Fibroblast of mammary gland (primary cell): ENCODE measurements at places on chromosomes 6 and 20.

DNA sequence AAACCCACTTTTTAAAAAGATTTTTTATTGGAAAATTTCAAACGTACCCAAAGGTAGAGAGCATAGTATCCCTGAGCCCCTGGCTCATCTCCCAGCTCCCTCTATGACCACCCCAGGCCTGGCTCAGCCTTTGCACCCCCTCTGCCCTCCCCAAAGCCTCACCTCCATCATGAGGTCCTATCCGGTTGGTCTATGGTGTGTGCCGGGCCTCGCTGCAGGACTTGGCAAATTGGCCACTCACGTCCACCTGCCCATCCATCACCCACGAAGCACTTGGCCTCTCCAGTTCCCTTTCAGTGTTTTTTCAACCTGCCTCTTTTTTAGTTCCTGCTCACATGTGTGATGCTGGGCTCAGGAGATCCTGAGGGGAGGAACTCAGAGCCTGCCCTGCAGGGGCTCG, 147.4 kb downstream of the CDH4 start:
- no peak for DNase-seq

DNA sequence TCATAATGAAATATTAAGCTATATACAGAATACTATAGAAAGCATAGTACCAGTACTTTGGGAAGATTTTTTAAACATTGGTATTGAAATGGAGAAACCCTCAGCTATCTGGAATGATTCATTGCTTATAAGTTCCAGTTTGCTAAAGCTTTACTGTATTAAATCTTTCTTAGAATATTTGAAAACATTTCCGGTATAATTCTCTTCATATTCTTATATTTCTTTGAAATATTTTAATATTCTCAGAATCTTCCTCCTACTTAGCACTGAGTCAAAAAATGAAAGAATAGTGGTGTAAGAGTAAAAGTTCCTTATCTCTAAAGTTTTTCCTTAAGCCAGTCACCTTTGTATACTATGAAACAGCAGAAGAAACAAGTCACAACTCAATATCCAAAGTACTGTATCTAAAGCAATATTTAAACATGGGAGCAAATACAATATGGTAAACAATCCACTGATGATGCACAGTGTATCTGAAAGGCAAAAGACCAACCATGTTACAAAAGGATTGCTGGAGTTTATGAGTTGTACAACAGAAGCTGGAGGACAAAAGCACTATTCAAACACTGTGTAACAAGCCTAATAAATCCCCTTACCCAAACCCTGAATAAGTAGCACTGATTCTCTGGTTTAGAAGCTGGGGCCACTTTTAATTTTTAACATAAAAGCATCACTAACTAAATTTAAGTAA, 102.1 kb downstream of the PRDM1 start:
- no peak for DNase-seq

GRCh38 chr6:36615018-36615761, 21.0 kb downstream of the SRSF3 start:
- DNase-seq = peak; percentile 81

DNA sequence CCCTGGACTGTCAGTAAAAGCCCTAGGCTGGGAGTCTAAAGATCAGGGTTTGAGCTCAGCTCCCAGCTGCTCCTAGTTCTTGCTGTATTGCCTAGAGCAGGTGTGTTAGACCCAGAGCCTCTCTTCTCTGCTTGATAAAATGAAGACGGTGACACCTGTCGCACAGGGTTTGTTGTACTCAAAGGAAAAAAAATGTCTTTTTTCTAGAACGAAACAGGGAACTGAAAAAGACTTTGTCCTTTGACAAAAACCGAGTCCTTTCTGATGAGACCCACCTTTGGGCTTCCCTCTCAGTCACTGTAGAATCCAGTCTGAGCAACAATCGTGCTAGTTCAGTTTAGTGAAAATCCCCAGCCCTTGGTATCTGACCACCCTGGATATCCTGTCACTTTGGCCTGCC, 102.1 kb upstream of the LAMP5 start:
- DNase-seq = no peak

- no peak for DNase-seq
Observed at GRCh38 chr6:36838896-36839748, at the start of gene CPNE5. TSS of gene CPNE5 (minus strand) at chr6:36839444. CDS start at chr6:36839377, 67 bp downstream.

GRCh38 chr20:23583526-23583925, 15.2 kb upstream of the CST9L start:
- DNase-seq = no peak

DNA sequence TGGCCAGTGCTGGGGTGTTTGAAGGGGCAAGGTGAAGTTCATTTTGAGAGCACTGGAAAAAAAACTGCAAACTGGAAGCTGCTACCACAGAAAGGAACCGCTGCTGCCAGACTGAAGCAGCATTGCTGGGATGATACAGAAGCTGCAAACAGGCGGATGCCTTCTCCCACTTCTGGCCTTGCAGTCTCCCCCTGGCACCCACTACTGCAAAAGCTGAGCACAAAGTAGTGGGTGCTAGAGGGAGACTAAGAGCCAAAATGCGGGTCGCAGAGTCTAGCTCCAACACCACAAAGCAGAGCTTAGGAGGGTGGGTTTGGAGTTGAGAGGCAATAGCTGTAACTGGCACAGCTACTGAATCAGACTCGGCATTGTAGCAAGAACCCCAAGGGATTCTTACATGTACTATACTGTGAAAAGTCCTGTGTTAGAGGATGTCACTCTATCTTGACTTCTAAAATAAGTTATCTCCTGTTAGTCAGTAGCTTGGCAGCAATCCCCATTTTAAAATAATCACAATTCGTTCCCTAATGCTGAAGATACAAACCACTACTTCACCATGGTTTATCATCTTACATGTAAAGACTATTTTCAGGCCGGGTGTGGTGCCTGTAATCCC, 44.0 kb upstream of the COL21A1 start:
- DNase-seq = no peak

GRCh38 chr6:166679566-166679965, 52.5 kb upstream of the RPS6KA2 start:
- no peak for DNase-seq

GRCh38 chr20:31842471-31843157, 2.8 kb downstream of the FOXS1 start:
- peak; percentile 46 for DNase-seq

DNA sequence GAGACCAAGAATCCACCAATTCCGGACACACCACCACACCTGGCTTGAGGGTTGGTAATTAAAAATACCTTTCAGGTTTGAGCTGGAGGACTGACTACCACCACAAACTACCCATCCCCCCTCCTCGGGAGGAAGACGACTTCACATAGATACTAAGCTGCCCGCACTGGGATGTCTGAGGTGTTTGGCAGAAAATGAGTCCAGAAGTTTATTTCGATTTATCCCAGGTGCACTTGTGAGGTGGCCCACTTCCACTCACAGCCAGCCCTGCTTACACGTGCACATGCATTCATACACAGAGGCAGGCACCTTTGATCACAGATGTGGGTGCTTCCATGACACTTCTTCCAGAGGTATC, 187.1 kb downstream of the ID4 start:
- no peak for DNase-seq

DNA sequence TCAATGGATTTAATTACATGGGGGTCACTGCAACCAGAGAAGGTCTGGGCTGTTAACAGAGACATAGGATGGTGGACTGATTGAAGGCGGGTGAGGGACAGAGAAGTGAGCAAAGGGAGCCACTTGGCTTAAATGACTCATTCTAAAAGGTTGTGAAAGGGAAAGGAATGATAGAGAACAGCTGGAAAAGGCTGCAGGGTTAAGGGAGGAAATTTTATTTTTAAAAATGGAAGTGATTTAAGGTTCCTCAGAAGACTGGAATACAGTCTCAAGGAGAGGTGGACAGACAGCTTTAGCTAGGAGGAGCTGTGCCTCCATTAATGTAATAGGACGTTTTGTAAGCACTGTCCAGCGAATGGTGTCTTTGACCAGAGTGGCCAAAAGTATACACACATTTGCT, 46.7 kb downstream of the RGS17 start:
- peak; percentile 74 for DNase-seq

DNA sequence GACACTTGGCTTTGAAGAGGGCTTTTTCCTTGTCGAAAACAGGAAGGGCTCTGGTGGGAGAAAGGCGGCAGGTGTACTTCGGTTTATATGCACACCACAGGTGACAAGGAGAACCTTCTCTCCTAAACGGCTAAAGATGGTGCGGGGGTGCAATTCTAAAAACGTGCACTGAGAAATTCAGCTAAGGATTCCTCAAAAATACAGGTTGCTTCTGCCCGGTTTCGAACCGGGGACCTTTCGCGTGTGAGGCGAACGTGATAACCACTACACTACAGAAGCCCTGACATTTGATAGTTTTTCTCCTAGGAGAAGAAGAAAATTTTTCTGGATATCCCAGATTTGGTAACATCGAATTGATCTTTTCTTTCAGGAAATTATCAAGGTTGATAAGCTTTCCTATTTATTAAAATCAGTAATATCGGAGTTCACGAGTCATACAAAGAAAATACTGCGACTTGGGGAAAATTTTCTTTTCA, 32.0 kb downstream of the POM121L2 start:
- DNase-seq = peak; percentile 63

DNA sequence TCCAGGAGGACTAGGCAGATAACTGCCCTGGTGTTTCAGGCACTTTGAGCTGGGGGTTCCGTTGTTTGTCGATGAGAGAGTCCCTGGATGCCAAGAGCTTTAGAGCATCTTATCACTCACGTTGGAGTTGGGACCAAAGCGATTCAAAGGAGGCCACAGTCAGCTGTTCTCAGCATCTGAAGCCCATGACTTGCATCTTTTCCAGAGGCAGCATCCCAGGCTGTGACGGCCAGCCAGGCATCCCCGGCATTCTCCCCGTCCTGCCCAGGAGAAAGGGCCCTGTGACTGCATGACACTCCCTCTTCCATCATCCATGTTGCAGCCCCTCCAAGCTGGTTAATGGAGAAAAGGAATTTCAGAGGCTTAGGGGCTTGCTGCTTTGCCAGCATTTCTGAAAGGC, 520.3 kb downstream of the CDH26 start:
- DNase-seq = no peak

DNA sequence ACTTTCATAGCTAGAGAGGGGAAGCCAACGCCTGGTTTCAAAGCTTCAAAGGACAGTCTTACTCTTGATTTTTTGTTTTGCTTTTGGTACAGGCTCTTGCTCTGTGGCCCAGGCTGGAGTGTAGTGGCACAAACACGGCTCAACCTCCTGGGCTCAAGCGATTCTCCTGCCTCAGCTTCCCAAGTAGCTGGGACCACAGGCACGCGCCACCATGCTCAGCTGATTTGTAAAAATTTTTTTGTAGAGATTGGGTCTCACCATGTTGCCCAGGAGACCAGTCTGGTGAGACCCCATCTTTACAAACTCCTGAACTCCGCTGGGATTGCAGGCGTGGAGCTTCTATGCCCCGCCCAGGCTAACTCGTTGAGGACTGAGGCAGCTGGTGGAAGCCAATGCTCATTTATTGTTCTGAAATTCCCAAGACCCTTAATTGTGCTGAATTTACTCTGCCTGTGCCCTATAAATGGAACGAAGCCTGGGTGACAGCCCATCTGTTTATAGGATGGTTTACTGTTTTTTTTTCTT, 18.0 kb downstream of the SRSF3 start:
- no peak for DNase-seq

DNA sequence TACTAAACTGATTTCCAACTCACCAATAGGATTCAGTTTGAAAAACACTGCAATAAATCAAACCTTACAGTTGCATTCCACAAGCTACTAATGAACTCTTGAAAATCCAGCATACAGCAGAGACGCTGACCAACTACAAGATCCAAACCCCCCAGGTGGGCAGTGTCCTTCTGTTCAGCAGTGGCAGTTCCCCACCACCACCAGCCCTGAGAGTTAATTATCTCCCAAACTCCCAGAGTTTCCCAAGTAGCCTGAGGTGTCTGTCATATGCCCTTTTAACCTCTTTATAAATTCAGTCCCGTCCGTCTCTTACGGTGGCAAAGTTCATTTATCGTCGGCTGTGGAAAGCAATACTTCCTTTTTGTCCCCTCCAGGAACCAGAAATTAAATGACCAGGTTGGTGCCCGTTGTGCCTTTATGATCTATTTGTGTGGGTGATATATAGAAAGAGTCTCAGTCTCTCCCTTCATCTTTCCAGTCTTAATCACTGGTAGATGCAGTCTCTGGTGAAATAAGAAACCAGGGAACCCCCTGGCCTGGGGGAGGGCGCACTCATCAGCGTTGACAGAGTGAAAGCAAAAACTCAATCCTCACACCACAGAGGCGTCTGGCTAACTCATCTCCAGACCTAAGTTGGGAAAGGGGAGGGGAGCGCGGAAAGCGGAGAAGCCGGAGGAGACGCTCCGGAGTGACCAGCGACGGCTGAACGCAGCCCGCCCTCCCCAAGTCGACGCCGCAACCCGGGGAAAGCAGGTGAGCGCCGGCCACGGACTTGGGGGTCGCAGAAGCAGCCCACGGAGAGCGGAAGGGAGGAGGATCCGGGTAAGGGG, 717 bp downstream of the MRPL14 start:
- DNase-seq = peak; percentile 77

DNA sequence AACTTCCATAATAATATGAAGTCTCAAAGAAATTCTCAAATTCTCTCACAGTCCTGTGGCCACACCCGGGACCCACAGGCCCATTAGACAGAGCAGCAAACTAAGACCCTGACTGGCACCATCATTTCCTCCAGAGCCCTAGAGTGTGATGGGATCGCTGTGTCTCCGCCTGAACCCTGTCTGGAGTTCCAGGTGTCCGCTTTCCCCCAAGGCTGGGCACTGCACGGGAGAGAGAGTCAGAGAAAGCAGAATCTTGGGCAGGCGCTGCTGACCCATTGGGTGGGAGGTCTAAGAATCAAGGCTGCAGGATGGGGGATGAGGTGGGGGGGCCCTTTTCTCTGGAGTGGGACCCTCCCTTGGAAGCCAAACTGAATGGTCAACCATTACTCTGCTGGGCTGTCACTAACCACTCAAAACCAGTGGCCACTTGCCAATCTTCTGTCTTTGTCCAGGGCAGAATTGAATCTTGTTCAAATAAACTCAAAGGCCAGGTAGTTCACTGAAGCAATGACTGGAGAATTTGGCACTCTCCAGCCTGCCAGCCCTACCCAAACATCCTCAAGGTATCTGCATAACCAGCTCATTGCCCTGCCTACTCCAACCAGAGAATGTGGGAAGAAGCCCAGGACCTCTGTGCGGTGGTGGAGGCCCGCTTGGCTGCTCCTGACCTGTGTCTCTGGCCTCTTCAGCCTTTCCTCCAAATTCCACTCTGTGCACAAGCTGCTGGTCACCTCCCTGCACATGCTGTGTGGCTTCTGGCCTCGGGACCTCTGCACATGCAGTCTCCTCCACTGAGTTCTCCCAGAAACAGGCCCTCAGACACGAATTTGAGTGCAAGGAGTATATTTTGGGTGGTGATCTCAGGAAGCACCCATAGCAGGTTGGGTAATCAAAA, 141.1 kb downstream of the CEBPB start:
- DNase-seq = no peak

- no peak for DNase-seq
Observed at GRCh38 chr6:143614235-143614634, 63.5 kb upstream of the PHACTR2 start.

- no peak for DNase-seq
Observed at GRCh38 chr20:30815577-30816181, 441.8 kb upstream of the DEFB115 start.

DNA sequence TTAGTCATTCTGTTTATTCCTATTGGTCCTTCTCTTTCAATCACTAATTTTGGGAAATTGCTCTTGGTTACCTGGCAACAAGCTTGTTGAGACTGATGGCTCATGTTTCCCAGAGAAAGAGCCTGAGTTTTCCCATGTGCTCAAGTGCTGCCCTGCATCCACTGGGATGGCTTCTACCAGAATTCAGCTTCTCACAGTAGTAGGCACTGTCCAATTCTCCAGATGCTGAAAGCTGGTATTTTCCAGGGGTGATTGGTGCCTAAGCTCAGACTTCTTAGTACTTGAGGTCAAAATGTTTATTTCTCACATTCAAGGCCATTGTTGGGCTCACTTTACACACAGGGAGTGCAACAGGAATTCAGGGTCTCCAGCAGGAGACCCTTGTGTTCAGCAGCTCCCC, 29.1 kb upstream of the SLC2A12 start:
- no peak for DNase-seq
